ENCODE measurements at places on chromosomes 6 and 20.

DNA sequence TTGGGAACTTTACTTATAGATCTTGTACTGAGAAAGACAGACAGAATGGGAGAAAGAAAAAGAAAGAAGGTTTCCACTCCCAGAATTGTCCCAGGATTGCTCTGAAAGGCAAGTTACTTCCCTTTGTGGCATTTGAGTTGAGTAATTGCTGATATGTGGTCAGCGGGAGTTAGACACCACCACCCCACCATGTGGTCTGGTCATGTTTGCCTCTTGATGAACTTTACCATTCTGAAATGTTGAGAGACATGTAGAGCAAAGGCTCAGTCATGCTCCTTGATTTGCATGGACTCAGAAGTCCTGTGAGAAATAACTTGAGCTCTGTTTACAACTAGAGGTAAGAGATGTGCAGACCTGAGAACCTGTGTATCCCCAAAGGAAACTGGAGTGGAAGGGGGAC lies 17.1 kb downstream of the TCF21 start:
- no peak for DNase-seq

DNA sequence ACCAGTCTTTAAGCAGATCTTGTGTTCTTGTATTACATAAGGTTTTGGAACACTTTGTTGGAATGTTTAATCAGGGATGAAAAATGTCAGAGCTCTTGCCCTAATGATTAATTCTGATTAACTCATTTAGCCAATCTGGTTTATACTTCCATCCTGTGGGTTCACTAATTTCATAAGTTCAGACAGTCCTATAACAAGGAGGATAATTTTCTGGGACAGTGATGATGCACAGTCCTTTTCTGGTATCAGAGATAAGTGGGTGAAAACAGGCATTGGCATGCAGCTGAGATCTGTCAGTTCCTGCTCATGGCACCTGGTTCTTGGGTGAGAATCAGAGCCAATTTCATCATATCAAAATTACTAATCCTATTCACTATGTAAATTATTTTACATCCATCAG lies 125.0 kb upstream of the LAMA2 start:
- no peak for DNase-seq

- peak; percentile 58 for DNase-seq
These were observed 91.2 kb upstream of the EEF1E1 start for GRCh38 chr6:8193541-8193940.

DNA sequence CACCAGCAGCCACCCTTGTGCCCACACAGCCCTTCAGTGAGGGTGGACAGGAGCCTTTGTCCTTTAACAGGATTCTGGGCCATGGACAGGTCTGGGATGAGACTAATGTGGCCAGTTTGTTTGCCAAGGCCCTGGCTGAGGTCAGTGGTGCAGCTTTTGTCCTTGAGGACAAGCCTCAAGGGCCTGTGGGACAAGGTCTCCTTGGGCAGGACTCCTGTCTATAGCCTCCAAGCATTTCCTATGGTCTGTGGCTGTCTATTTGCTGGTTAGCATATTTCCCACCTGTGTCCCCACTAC lies 44.1 kb downstream of the SUN5 start:
- no peak for DNase-seq

DNA sequence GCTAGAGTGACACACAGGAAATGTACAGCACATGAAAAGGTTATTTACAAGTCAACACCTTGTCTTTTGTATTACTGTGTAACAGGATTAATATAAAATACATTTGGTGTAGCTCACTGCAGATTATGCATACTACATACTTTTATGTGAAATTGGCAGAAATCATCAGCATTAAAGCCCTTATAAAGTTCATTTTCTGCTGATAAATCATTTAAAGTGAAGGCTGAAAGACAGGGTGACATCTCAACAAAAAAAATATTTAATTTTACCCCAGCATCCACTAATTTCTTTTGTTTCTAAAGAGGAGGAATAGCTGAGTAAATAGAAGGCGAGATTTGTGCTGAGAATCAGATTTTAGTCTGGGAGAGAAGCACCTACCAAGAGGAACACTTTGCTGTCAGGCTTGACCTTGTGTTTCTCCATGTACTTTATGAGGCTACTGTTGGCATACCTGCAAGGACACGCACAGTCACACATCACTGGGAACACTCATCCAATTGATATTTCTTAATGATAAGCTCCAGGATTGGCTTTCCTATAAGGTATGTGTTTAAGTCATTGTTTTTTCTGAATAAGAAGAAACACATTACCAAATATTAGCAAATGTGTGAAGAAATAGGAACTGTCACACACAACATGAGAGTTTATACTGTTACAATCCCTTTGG lies 146.6 kb upstream of the SLC22A16 start:
- DNase-seq: no peak

DNA sequence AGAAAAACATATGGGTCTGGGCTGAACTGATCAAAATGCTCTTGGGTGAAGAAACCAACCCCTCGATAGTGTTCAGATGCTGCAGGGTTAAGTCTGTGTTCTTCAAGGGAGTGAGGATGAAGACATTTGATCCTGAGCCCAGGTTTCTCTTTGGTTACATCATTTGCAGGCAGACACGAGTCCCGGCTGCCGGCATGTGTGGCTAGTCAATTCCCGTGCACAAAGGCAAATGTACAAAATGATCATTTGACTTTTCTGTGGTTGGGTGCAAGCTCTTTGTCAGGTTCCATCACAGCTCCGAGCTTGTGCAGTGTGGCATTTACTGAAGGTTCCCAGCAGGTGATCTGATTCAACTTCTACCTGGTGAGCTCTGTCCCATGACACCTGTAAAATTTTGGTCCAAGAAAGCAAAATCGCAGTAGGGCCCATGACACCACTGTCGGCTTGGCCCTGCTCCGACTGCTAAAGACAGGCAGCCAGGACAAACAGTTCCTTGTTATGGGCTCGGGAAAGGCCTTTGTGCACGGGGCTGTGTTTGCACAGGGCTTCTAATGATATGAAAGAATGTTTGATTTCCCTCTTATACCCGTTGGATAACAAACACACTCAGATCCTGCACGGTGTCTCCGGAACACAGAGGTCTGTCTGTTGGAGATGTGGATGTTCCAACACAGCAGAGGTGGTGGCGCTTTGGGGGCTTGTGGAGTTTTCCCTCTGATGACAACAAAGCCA lies 46.9 kb downstream of the GJA10 start:
- no peak for DNase-seq

GRCh38 chr6:145034664-145035063 lies 700.7 kb downstream of the EPM2A start:
- DNase-seq: peak; percentile 52

DNA sequence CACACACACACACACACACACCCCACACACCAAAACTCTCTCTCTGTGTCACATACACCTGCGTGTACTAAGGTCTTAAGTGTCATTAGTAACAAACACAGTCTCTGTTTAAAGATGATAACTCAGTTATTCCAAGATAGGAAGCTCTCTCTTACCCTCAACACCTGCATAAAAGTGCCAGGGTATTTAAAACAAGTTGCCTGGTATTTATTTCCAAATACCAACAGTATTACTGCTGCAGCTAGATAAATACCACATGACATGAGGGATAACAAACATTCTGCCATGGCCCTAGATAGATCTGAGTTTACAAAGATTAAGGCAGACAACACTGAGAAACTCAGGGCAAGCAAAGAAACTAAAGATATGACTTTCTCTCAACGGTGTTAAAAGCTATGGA lies 118.5 kb downstream of the SIM1 start:
- DNase-seq: peak; percentile 32

GRCh38 chr20:21464916-21465315 lies 48.9 kb downstream of the NKX2-2 start:
- no peak for DNase-seq

- DNase-seq: no peak
These were observed 5.6 kb downstream of the MAP3K5 start for GRCh38 chr6:136786658-136787057.

- no peak for DNase-seq
These were observed 301.2 kb downstream of the RNGTT start for GRCh38 chr6:88662163-88662580.

DNA sequence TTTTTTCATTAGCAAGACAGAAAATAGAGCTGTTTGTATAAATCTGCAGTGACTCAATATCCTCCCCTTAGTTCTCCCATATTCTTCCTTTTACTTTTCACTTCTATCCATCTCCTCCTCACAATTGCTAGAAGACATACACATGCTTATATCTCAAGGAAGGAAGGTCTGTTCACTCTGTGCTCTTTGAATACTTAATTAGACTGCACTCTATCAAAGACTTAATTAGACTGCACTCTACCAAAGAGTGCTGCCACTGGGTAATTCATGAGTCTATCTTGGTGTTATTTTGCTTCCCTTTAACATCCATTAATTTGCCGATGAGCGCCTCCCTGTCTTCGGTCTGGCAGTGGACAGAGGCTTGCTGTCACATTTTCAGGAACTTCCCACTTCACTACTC lies 241.9 kb downstream of the ADGB start:
- no peak for DNase-seq

DNA sequence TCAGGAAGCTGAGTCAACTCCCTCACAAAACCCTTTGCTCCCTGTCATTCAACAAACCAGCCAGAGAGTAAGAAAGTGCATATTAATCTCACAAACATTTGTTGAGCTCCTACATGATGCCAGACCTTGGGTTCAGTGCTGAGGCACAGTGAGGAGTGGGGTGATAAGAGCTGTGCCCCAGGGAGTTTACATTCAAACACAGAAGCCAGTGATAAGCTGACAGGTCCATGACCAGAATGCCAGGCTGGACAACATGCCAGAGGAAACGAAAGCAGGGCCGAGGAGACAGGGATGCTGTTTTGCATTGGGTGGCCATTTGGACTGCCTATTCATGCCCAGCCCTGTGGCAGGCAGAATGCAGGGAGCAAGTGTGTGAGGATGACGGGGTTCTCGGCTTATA lies 76.7 kb downstream of the LRFN2 start:
- no peak for DNase-seq

DNA sequence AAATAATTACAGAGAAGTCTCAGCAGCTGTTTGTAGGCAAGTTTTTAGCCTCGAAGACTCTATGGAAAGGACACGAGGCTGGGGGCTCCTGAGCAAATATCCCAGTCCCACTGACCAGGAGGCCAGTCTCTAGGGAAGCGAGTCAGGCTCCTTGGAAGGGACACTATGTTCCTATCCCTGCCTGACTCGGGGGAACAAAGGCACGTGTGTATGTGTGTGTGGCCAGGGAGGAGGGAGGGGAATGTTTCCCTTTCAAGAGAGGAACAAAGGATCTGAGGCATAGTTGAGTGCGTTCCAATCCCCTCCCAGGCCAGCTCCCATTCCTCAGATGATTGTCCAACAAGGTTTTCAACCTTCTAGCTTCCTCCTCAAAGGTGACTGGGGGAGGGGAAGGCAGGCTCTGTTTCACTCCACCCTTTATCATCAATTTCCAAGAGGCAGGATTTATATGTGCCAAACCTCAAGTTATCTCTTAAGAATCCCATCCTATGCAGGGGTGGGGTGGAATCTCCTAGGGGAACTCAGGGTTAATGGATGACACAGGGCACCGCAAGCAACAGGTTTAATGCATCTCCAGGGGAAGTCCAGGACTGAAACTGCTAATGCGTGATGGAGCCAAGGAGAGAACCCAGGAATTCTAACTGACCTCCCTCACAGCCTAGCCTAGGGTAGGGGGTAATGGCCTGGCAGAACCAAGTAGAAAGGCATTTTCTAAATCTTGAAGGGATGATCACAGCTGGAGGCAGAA lies 9.9 kb downstream of the BCL2L1 start:
- DNase-seq: peak; percentile 91

- no peak for DNase-seq
These were observed 2.6 kb downstream of the SAMD5 start for GRCh38 chr6:147510929-147511590.

DNA sequence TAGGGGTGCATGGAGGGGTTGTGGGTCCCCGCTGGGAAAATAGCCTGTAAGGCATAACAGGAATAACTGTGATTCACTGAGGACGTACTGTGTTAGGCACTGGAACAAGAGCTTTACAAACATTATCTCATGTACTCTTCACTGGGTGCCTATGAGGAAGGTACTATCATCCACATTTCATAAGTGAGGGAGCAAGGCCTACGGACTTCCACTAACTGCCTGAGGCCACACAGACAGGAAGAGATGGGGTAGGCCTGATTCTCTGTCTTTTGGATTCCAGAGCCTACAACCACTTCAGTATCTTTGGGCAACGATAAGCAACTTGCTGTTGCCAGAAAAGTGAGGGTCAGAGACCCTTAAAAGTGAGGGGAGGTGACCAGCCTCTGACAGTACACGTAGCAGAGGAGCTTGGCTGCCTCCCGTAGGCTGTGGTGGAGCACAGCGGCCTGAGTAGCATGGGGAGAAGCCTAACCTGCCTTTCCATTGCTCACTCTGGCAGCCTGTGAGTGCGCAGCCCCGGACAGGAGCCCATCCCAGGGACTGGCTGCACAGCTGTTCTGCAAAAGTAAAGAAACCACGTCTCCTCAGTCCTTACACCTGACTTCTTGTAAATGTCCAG lies 30.4 kb downstream of the PSMB1 start:
- DNase-seq: peak; percentile 32

DNA sequence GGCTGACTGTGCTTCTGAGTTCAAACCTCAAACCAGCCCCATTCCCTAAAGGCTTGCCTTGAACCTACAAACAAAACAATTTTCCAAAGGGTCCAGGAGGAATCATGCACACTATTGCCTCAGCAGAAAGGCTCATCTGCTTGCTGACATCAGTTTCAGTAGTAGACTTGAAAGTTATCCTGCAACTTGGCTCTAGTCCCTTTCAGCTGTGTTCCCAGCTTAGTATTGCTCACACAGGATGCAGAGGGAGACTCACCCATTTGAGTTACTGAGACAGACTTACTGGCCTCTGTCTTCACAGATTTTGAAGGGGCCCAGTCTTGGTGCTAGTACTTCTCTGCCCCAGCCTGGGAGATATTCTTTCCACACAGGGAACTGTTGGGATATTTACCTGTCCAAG lies 38.5 kb upstream of the TFB1M start:
- peak; percentile 73 for DNase-seq

DNA sequence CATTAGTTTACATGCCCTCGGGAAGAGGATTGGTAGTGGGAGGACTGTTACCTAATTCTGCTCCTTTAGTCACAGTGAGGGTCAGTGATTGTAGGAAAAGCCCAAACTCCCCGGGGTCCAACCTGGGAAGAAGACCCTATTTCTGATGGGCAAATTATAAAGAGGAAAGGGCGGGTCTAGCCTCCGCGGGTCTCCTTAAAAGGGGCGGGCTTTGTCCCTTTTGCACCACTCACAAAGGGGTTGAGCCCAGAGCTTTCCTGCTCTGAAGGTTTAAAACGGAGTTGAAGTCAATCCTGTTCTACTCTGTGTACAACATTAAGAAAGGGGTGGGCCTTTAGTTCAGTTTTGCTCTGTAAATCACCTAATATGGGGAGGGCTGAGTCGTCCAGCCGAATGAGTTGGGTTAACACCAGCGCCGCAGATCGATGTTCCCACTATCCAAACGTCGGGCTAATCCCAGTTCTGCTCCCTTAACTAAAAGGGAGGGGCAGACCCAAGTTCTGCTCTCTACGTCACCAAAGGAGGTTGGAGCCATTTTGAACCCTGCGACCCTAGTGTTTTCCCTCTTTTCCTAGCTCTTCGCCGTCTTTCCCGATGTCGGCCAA lies 920 bp upstream of the RNF5 start:
- peak; percentile 78 for DNase-seq

DNA sequence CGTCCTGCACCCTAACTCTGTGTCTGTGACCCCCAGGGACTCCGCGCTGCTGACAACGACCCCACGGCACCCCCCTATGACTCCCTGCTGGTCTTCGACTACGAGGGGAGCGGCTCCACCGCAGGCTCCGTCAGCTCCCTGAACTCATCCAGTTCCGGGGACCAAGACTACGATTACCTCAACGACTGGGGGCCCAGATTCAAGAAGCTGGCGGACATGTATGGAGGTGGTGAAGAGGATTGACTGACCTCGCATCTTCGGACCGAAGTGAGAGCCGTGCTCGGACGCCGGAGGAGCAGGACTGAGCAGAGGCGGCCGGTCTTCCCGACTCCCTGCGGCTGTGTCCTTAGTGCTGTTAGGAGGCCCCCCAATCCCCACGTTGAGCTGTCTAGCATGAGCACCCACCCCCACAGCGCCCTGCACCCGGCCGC lies 129.0 kb downstream of the TAF4 start:
- no peak for DNase-seq

Measured in ELR (cell line).